ENCODE measurements at places on chromosomes 1 and 21.

DNA sequence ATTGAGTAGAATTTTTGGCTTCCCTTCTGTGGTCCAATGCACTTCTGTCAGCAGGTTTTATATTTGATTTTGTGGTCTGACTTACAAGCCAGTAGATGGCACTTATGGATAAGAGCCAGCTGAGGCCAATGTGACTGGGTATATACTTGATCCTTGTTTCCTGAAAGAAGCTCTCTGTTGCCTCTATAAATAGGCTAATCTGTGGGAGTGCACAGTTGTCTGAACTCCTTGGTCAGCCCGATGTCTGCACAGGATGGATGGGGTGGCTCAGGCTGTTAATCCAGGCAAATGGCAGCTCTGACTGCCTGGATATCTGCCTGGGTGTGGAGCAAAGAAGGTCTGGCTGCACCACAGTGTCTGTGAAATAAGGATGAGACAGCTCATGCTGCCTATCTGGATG is 1183.7 kb upstream of the PRMT6 start:
- no peak for DNase-seq

- DNase-seq = no peak
These were observed 55.6 kb upstream of the CASZ1 start for GRCh38 chr1:10852018-10852417.

GRCh38 chr21:37263827-37264600 is 3.1 kb downstream of the VPS26C start:
- DNase-seq = no peak

- no peak for DNase-seq
These were observed 399.5 kb downstream of the MATN1 start for GRCh38 chr1:30323841-30324240.

GRCh38 chr1:34371829-34372532 is 195.3 kb downstream of the C1orf94 start:
- no peak for DNase-seq

- DNase-seq = no peak
These were observed 162.2 kb downstream of the DPYD start for GRCh38 chr1:97758541-97759057.

- no peak for DNase-seq
These were observed 14.4 kb downstream of the SMYD3 start for GRCh38 chr1:246492611-246493245.

GRCh38 chr1:205505076-205505729 is 734 bp downstream of the CDK18 start:
- no peak for DNase-seq

DNA sequence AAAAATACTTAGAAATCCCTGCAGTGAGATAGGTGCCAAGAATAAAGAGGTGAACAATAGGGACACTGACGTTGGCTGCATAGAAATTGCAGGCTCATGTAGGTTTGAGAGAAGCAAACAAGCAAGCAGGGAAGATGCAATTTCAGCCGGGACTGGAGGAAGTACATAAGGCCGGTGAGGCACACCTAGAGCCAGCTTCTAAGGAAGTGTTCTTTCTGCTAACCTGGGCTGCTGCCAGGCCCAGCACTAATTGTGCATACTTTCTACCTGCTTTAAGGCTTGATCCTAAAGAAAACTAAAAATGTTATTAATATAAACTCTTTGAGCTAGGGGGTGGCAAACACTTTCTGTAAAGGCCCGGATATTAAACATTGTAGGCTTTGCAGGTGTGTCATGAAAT is 71.0 kb downstream of the LMO4 start:
- DNase-seq = no peak

GRCh38 chr1:56838759-56839158 is 15.8 kb upstream of the C8A start:
- no peak for DNase-seq

DNA sequence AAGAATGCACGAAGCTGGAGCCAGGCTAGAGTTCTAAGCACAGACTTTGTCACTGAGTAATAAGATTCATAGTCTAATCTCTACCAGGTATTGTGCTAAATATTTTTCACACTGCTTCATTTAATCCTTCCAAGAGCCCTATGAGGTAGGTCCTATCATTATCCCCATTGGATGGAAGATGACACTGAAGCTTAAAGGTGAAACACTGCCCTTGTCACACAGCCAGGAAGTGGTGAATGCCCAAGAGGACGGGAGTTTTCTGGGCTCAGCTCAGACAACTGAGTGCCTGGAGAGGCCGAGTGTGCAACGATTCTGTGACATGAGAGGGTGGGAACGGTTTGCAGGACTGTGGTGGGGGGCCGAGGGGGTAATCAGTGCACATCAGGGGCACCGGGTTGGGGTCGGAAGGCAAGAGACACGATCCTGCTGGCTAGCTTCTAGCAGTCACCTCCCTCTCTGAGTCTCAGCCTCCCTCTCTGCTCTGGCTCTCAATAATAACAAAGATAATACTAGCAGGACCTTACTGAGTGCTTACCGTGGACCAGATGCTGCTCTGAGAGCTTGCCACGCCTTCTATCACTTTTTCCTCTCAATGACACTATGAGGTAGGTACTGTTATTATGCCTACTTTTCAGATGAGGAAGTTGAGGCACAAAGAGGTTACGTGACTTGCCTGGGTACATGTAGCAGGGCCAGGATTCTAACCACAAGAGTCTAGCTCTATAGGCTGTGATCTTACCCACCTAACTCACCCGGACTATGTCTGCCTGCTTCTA is 12.4 kb downstream of the KCNQ4 start:
- no peak for DNase-seq

DNA sequence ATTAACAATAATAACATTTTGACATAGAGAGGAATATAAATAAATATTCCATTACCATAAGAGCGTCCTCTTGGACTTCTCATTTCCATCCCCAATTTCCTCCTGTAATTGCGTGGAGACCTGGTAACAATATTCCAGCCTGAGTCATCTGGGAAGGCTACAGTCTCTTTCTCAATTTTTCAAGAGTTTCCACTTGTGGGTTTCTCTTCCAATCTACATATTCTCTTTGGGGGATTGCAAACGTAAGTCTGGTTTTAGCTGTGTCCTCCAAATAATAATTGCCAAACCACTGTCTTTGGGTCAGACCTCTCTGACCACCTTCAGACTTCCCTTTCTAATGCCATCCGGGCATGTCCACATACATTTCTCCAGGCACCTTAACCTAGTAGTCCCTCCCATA is 124.5 kb upstream of the USP24 start:
- no peak for DNase-seq

DNA sequence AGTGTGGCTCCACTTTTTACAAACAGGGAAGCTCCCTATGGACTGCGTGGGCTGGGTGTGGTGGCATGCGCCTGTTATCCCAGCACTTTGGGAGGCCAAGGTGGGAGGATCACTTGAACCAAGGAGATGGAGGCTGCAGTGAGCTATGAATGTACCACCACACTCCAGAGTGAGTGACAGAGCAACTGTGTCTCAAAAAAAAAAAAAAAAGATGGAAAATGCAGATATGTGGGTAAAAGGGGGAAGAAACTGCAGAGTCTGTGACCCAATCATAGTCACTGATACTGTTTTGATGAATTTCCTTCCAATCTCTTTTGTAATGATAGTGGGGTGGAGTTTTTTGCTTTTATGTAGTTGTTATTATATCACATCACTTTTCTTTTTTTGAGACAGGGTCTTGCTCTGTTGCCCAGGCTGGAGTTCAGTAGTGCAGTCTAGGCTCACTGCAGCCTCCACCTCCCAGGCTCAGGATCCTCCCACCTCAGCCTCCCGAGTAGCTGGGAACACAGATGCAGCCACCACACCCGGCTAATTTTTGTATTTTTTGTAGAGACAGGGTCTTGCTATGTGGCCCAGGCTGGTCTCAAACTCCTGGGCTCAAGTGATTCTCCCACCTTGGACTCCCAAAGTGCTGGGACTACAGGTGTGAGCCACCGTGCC is 8.7 kb upstream of the TRAPPC10 start:
- DNase-seq = no peak

GRCh38 chr1:116889380-116889779 is 20.3 kb upstream of the PTGFRN start:
- no peak for DNase-seq

DNA sequence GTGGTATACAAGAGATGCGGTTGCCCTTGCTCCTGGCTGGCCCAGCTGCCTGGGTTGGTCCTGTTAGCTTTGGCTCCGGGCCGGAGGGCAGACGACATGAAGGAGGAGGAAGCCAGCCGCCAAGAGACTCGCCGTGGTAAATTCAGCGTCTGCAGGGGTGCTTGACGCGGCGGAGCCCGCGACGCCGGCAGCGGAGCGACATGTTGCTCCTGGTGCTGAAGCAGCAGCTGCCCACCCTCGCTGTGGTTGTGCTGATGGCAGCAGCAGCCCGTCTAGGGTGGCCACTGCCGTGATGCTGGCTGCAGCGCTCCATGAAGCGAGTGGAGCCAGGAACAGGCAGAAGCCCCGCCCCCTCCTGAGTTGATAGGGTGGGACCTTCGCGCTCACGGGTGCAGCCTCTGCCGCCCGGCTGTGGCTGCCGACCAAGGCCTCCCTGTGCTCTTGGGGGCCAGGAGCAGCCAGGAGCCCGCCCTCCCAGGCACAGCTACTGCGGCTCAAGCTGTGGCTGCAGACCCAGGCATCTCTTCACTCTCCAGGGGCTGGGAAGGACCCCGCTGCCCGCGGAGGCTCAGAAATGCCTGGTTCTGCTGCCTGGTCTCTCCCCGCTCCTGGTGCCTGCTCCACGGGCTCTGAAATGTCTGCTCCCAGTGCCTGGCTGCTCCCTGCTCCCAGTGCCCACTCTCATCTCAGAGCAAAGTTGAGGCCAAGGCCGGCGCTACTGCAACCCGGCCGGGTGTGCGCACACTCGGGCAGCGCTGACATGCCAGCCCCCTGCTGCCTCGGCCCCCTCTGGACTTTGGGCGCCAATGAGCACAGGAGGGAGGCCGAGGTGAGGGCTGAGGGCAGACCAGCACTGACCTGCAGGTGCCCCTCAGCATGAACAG is 4.4 kb upstream of the ZNF692 start:
- peak; percentile 55 for DNase-seq

DNA sequence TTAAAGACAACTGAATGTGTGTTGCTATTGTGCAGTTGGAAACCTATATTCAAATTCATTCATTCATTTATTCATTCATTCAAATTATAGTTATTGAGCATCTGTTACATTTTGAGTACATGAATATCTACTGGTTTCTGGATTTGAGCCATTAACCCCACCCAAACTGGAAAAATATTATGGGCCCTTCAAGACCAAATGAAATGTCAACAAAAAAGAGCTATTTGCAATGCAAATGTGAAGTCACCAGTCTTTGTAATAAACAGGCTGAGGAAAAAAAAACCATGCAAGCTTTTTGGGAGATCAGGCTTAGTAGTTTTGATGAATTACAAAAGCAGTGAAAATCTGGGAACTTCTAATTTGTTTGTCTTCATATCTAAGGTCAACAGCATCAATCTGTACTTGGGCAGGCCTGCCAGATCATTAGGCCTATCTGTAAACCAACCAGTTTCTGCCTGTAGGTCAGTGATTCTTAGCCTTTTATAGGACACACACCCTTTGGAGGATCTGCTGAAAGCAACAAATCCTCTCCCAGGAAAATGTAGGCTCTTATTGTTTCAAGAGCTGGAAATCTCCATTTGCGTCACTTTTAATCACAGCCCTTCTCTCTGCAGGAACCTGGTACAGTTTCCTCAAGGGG is 134.7 kb downstream of the FAM78B start:
- DNase-seq = no peak

GRCh38 chr1:209427277-209427676 is 156.2 kb upstream of the CAMK1G start:
- DNase-seq = no peak

GRCh38 chr1:39729030-39729429 is 9.7 kb upstream of the PPIE start:
- no peak for DNase-seq

DNA sequence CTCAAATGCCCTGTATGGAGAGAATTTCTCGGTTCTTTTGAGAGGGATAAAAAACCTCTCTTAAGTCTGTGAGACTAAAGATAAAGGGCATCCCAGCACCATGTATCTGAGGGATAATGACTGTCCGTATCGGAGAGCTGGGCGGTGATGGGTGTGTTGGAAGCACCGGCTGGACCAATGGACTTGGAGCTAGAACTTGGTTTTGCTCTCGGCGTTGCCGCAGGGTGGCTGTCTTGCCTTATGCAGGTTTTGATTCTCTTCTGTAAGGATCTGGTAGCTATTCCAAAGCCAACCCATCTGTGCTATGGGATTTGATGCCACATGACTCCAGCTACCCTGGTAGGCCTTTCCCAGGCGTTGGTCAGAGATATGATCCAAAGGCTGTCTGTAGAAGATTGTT is 348.8 kb downstream of the KIF26B start:
- no peak for DNase-seq

DNA sequence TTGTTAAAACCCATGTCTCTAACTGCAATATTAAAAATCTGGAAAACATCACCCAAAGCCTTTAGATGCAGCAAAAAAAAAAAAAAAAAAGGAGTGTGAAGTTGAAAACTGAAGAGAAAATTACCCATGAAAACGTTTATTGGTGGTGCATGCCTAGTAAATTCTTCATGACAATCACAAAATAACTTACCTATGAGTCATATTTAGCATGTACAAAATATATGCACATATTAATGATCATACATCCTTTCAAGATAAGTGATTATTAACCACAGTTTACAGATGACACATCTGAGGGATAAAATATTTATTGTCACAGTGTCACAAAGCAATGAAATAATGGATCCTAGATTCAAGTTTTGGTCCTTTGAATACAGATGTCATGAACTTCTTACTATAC is 505.2 kb upstream of the NR5A2 start:
- no peak for DNase-seq

All from activated CD4-positive, CD25-positive, alpha-beta regulatory T cell (primary cell).